ENCODE measurements at places on chromosomes 11 and 22. TPM values are rescaled to one million over a fixed set of nuclear protein-coding genes. Genes with fewer than 3 reads are reported as not detected.
A peak's percentile ranks its signal among the peaks of the same experiment; 100 is the strongest.

DNA sequence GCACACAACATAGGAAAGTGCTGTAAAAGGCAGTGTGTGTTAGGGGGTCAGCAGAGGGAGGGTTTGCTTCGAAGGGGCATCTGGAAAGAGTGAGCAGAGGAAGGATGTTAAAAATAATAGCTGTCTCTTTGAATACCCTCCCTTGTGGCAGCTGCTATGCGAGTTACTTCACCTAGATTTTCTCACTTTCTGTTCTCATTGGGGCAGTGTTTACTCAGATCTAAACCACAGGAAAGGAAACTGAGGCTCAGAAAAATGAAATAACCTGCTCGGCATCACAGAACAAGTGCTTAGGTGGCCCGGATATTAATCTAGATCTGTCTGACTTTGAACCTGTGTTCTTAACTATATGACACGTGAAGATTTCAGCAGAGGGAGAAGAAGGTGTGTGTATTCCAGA, 125.3 kb downstream of the C11orf91 start:
- DNase-seq = no peak

DNA sequence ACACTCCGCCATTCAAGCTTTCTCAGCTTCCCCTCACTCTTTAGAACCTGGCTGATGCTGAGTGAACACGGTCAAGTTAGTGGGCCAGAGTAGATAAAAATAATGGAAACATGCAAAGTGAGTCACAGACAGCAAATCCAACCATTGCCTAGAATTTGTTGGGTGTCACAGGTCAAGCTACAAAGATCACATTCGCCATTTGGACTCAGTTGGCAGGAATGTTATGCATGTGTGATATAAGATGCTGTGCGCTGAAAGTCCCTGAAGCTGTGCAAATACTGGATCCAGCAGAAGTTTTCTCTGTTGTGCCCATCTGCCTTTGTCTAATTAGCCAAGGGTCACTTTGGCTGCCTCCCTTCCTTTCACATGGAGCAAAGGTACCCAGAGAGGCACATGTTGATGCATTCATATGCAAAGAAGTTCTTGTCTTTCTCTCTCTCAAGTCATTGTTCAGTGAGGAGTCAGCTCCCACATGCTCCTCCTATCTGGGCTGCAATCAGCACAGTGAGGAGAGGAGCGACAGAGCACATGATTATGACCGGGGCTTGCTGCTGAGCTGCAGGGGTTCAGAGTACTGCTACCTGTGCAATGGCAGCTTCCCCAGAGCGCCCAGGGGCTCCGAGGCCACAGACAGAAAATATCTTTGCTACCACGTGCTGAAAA, 39.7 kb downstream of the FLI1 start:
- no peak for DNase-seq

- peak; percentile 93 for DNase-seq
Observed at GRCh38 chr11:123261345-123262106, 66.5 kb upstream of the CLMP start.

GRCh38 chr22:40498420-40499208, 128.2 kb downstream of the SGSM3 start:
- DNase-seq = no peak

DNA sequence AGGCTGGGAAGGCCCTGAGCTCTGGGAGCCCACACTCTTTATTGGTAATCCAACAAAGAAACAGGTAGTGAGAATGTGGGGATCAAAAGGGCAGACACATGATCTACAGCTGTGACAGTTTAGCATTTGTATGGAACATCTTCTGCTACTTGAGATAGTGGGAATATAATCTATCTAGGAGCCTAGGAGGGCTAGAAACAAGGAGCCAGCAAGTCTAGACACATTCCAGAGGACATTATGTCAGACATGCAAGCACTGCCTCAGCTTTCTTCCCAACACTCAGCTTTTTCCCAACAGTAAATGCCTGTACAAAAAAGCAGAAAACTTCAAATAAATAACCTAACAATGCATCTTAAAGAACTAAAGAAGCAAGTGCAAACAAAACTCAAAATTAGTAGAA, 1150.6 kb upstream of the RAG2 start:
- no peak for DNase-seq

DNA sequence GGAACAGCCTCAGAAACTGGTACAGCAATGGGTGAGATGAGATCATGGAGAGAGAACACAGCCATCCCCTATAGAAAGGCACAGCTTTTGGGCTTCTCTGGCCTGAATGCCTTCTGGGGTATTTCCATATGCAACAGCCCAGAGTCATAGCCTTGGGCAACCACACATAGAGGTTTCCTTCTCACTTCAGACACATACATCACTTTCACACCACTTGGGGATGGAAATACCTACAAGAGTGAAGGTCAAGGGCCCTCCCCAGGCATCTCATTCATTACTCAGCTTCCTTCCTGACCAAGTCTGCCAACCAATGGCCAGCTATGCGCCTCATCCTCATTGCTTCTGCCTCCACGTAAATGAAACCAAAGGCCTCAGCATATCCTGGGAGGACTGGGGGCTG, 17.7 kb upstream of the OLFML1 start:
- no peak for DNase-seq

Gene TPBGL
- 1.2 TPM for total RNA-seq

DNA sequence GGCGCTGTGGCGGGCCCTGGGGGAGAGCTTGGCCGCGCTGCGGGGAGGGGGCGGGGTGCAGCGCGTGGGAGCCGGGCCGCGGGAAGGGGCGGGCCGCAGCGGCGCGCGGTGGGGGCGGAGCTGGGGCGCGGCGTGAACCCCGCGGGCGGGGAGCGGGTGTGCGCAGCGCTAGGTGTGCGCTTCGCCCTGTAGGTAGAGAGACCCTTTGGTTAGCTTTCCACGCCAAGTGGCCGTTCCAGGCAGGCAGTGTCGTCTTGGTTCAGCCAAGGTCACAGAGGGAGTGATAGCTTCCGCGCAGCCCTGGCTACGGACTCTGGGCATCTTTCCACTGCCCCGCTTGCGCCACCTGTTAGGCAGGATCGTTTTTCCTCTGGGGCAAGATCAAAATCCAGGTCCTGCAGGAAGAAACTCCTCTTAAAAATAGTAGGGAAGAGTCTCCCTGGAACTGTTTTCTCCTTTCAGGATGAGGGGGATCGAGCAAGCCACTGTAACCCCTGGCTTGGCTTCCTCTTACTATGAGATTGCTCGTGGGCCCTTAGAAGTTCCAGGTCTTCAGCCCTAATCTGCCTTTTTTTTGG, 434 bp downstream of the BANF1 start:
- no peak for DNase-seq

- DNase-seq = no peak
Observed at GRCh38 chr22:19626666-19627065, 87.6 kb upstream of the SEPTIN5 start.

Gene THOC5
- 54.9 TPM for total RNA-seq

DNA sequence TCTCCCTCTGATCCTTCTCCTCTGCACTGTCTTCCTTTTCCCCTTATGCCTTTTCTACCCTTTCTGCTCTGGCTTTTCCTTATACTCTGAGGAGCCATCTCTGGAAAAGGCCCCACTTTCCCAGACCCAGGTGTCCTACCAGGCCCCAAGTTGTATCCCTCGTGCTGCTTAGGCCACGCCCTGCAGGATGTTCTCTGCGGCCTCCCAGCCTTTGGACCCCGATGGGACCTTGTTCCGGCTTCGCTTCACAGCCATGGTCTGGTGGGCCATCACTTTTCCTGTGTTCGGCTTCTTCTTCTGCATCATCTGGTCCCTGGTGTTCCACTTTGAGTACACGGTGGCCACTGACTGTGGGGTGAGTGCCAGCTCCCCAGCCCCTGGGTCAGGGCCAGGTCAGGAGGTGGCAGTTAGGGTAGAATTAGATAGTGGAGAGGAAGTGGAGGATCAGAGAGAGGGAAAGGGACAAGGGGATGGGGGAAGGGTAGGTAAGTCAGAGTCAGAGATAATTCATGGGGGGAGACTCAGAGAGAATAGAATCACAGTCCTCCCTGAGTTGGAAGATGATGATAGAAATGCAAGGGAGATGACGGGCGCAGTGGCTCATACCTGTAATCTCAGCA, 8.9 kb downstream of the PGAP2 start:
- no peak for DNase-seq

GRCh38 chr22:17350292-17350691, 19.0 kb upstream of the CECR2 start:
- no peak for DNase-seq

Gene FAM76B
- 76.2 TPM for total RNA-seq

Gene PIK3IP1
- total RNA-seq = 48.8 TPM

Gene SCN4B
- total RNA-seq = 3.6 TPM

Gene LYVE1
- total RNA-seq = 5.2 TPM

- DNase-seq = no peak
Observed at GRCh38 chr22:44586999-44587736, 89.1 kb upstream of the RTL6 start.

DNA sequence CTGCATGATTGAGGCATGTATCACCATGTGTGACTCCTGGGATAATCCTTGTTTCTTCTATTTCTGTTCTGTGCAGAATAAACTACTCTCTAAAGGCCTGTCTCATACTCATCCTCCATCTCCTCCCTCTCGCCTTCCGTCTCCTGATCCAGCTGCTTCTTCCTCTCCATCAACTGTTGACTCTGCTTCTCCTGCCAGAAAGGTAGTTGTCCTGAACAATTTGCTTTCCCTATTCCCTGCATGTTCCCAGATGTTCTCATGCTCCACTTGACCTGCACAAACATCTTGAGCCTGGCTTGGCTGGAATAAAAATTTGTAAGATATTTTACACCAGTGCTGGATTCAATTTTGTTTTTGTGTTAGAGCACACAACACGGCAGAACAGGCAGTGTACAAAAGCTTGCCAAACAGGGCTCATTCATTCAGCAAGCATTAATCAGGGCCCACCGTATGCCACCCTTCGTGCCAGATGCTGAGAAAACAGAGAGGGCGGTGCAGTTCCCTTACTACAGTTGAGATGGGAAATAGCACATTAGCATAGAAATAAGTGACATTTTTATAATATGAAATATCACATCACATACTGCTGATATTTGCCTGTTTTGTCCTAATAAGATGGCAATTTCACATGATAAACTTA, 133.3 kb upstream of the PARVA start:
- DNase-seq = no peak

DNA sequence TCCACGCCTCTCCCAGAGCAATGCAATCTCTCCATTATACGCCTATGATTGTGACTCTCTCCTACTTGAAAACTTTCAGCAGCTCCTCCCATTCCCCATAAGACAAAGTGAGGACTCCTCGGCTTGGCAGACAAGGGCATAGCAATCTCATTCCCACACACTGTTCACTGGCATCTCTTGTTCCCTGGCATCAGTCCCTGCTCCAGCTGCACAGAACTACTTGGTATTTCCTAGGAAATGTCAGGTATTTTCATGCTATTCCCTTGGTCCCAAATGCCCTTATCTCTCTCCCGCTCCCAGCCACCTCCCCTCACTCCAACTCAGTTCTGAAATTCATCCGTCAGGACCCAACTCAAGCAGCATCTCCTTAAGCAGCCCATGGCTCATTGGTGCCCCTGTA, 28.4 kb downstream of the TMPRSS5 start:
- no peak for DNase-seq

All from stomach (tissue), 19 donors.